Stimulated activated CD8-positive, alpha-beta memory T cell treated with anti-CD3 and anti-CD28 coated beads, Interleukin-12 subunit alpha, Interleukin-12 subunit beta, amount 100 ng/mL, for 1 hour (primary cell): ENCODE measurements at places on chromosomes 1 and 21.

DNA sequence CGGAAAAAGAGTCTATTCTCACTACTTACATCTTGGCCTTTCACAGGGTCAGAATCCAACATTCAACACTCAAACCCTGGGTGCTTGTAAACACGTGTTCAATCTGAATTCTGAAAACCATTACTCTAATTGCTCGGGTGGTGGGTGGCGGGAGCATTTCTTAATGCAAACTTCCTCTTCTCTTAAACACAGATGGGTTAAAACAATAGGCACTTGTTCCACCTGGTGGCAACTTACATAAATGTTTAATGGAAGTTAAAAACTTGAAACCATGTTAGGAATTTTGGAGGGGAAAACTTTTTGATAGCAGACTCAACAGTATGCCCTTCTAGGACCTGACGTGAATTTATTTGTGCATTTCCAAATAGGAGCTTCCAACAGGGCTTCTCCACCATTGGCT, 23.4 kb upstream of the TDRD10 start:
- DNase-seq, result no peak

- DNase-seq, result no peak
These were observed 108.0 kb downstream of the LBR start for GRCh38 chr1:225319871-225320270.

DNA sequence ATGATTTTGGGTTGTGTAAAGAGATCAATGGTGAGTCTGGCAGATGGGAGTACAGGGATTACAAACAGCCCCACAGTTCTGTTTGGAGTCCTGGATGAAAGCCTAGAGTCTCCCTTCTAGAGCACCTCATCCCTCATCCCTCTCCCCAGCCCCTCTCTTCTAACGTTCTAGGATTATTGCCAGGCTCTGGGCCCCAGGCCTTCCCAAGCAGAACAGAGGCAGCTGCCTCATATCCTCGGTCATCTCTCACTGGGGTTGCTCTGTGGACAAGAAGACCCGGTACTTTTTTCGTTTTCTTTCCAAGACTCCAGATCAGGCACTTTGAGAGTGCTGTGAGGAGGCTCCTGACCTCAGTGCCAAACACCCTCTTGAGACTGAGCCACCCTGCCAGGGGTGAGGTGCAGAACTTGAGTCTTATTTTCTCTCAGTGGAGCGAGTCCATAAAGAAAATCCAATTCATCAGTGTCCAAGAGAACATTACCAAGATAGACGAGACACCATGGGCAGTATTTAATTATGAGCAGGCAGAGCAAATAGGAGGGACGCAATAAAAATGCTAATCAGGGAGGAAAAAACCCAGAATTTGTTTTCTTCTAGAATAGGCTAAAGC, 17.1 kb upstream of the KCND3 start:
- DNase-seq, result no peak

- DNase-seq, result no peak
These were observed 5.9 kb downstream of the FCGR2A start for GRCh38 chr1:161511018-161511755.

DNA sequence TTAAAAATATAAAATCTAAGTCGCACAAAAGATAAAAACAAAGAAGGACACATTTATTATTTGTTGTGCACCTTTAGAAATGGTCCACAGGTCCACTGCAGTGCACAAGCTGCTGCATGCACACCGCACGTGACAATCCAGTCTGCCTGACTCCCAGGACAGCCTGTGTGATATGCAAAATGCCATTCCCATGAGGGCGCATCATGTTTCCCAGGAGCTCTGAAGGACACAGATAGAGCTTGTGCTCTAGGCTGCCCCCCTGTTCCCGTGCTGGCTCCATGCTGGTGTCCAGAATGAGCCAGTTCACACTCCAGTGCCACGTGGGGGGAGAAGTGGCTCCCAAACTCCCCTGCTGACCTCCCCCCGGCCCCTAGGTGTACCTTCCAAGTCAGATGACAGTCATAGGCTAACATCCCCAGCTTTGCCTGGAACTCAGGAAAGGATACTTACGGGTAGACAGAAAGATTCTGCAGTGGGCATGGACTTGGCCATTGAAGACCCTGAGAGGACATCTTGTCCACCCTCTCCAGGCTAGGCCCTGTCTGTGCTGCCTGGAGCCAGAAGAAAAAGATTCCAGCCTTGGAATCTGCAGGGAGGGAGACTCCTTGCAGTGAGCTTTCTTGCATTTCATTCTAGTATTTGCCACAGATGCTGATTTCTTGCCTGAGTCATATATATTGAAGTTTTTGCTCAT, 26.3 kb downstream of the RAB7B start:
- DNase-seq, result no peak

DNA sequence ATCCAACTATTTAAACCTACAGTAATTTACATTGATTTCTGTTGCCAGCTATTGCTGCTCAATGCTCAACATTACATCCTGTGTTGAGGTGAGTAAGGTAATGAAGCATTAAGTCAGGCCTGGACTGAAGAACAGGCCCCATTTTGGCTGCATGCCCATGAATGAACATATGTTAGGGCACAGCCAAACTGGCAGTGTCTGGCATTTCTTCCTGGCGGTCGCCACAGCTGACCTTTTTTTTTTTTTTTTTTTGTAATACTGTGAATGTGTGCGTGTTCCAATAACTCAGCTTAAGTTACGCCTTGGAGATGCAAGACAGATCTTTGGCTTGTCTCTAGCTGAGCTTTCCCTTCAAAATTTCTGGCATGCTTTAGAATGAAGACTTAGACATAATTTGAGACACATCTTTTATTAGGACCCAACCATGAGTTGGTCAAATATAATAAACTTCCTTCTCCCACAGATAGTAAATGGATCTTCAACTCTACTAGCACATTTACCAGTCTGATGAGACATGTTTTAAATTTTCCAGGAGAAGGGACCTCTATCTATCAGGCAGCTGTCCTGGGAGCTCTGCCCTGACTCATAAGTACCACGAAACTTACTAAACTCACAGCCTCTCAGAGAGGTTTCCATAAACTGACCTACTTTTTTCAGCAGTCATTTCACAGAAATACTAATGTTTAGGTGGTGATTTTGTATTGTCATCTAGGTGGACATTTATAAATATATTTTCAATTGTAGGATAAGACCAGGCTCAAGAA, 341.1 kb upstream of the RUNX1 start:
- DNase-seq, result no peak

GRCh38 chr1:100433563-100433962, 81.3 kb downstream of the CDC14A start:
- DNase-seq, result no peak

GRCh38 chr1:224266105-224266914, 63.7 kb downstream of the NVL start:
- no peak for DNase-seq

GRCh38 chr1:214499732-214500131, 51.7 kb downstream of the PTPN14 start:
- DNase-seq, result no peak

- DNase-seq, result no peak
These were observed 33.7 kb downstream of the PTP4A2 start for GRCh38 chr1:31904339-31905092.

GRCh38 chr1:47651311-47652089, 213.7 kb downstream of the FOXD2 start:
- DNase-seq, result no peak

DNA sequence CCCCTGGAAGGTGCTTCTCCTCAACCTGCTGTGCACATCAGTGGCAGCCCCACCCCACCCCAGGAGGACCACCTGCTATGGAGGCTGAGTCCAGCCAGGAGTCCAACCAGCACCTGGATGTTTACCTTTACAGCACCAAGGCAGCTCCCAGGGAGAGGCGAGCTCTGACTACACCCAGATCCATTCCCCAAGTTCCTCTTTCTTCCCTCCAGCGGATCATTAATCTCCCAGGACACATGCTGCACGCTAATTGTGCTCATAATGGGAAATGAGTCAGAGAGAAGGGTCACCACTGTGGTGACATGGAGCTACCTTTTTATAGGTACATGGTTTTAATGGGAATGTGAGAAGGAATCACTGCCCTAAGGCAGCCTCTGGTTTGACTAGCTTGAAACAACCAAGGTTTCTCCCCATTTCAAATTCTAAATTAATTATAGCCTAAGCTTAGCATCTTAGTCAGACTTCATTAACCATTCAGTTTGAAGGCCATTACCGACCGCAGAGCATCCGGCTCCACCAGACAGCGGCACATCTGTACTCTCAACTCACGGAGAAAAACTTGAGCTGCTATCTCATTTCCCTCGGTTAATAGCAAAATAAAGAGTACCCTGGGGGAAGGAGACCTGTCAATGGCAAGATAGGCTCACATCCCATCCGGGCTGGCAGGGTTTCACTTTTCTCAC, 173.1 kb upstream of the GALNT2 start:
- no peak for DNase-seq

- no peak for DNase-seq
These were observed 1.0 kb upstream of the PDZK1IP1 start for GRCh38 chr1:47190857-47191256.

- no peak for DNase-seq
These were observed 358.1 kb downstream of the LRRIQ3 start for GRCh38 chr1:73839922-73840321.

DNA sequence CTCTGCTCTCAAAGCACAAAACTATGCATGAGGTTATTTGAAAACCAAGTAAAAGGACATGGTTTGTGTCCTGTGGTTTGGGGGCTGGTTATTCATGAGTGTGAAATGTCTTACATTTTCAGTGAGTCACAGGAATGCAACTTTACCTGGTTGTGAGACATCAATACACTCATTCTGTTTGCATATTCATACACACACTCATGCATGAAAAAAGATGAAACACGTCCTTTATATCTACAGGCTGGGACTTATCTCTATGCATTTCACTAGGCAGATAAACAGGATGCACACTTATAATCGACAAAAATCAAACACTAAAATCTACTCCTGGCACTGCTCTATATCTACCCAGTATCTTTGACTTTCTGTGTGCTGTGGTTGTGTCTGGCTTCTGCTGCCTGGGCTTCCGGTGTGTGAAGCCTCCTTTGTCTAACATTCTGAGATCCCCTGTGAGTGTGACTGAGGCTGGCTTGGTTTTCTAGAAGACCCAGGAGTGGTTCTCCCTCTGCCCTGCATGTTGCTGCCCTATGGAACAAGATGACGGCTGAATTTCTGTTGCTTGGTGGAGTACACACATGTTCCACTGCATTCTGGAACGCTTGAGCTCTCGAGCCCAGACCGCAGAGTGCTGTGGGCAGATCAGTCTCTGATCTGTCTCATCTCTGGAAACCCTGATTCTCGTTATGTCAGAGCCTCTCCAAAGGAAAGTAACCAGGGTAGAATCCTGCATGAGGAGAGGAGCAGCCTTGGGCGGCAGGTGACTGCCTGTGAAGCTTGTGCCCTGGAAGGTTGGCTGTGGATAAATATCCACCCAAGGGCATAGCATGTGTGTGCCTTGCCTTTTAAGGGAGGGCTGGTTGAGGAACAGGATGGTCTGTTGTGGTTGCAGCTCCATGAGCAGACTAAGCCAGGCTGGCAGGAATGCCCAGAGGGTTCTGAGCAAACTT, 19.7 kb upstream of the FASLG start:
- peak; percentile 60 for DNase-seq

DNA sequence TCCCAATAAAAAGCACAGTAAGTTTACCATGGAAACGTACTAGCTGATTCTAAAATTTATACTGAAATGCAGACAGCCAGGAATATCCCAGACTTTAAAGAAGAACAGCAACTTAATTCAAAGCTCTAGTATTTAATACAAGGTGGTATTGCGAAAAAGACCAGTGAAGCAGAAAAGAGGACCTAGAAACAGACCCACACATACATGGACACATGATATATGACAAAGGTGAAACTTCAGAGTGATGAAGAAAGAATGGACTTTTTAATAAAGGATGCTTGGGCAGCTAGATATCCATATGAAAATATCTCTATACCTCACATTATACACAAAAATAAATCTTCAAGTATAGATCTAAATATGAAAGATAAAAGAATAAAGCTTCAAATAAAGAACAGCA, 62.6 kb downstream of the COP1 start:
- DNase-seq, result no peak

DNA sequence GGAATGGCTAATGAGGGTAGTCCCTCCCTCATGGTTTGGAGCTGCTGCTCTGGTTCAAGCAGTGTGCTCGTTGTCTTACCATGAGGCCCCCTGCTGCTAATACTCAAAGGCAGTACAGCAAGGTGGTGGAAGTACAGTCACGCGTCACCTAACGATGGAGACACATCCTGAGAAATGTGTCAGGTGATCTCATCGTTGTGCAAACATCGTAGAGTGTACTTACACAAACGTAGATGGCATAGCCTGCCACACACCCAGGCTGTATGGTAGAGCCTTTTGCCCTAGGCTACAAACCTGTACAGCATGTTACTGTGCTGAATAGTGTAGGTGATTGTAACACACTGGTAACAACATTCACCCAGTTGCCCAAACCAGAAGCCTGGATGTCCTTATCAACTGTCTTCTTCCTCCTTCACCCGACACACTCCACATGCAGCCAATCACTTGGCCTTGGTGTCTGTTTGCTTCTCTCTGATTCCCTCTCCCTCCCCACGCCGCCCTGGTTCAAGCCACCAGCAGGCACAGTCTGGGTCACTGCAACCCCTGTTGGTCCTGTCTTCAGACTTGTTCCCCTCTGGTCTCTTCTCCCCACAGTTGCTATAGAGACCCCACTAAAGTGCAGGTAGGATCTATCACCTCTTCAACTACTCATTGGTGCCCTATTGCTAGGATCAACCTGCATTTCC, 6.0 kb upstream of the KCNA2 start:
- no peak for DNase-seq

DNA sequence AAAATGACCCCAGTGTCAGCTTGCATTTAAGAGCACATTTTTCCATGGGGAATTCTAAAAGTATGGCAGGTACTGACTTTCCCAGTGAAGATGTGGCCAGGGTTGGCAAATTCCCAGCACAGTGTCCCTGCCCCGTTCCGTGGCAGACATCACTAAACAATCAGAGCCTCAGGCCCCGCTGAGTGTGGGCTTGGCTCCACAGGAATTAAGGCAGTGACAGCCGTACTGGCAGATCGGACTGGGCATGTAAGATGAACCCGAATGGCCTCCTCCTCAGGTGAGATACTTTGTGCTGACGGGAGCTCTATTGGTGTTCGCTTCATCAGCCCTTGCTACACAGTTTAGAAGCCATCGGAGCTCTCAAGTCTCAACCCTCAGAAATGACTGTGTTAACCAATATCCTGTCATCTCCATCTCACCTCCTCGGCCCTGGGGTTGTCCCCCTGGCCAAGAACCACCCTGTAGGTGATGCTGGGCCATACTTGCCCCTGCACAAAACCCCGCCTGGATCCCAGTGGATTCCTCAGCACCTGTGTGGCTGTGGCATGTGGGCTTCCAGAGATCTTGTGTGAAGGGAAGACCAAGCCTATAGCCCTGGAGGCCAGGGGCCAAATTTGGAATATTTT, 29.0 kb upstream of the ABCG1 start:
- no peak for DNase-seq
